Left forelimb (tissue), 1 donor: ENCODE measurements at places on chromosomes 5 and 9.

- DNase-seq, result no peak
Observed at GRCh38 chr5:65050826-65051498, 282.2 kb downstream of the CWC27 start.

DNA sequence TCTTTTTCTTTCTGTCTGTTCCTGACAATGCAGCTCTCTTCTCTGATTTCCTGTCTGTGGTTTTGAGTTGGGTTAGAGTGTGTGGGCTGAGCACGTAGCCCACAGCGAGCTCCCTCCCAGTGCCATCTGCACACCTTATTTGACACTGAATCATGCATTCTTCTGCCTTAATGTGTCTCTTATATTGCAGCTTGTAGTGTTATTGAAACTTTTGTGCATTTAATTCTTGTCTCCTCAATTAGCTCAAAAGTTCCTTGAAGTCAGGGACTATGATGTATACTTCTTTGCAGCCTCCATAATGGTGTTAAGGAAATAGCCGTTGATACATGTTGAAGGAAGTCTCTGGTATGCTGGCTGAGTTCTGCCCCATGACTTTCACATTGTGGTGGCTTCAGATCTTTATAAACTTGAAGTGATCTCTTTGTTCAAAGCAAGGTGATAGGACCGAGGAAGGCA is 576.2 kb upstream of the CLINT1 start:
- DNase-seq, result no peak

DNA sequence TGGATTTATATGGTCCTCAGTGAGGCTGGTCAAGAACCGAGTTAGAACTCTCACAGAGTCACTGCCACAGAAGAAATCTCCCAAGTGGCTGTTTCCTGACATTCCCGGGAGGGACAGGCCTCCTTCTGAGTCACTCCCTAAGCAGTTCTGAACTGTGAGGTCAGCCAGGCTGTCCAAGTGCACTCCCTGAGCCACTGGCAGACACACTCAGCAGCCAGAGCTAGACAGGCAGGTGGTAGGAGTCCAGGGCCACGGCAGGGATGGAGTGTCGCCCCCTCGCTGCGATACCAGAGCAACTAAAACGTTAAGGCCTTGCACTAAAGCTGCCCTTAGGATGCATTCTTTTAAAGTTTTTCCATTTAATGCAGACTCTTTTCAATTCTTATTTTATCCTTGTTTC is 3.4 kb downstream of the IL4 start:
- no peak for DNase-seq

DNA sequence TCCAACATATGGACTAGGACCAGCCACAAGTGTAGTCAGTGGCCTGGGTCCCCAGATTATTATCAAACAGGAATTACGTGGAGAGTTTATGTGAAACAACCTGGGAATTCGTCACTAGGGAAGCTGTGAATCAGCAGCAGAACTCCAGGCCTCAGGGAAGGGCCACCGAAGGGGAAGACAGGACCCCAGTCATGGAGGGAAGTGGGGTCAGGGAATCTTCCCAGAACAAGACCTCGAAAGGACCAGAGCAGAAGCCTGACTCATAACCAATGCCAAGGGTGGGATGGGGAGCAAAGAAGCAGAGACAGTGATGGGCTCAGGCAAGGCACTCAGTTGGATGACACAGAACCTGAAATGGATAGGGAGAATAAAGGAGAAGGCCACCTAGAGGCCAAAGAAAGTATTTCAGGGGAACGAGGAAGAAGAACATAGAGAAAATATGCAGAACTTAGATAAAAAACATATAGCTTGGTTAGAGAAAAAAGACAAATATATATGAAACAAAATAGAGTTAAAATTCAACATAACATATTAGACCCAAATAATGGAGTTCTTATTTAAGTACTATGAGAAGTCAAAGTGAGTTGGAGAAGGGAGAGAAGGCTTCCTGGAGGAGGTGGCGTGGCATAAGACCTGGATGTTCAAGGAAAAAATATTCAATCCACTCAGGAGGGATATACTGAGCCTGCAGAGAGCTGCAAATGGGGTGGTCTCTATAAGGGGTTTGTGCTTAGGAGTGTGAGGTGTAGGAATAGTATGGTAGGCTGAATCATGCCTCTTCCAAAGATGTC is 66.7 kb upstream of the CAST start:
- no peak for DNase-seq

GRCh38 chr5:30781643-30782042 is 411.8 kb upstream of the CDH6 start:
- no peak for DNase-seq

GRCh38 chr9:132235894-132236661 is 74.2 kb downstream of the NTNG2 start:
- no peak for DNase-seq

DNA sequence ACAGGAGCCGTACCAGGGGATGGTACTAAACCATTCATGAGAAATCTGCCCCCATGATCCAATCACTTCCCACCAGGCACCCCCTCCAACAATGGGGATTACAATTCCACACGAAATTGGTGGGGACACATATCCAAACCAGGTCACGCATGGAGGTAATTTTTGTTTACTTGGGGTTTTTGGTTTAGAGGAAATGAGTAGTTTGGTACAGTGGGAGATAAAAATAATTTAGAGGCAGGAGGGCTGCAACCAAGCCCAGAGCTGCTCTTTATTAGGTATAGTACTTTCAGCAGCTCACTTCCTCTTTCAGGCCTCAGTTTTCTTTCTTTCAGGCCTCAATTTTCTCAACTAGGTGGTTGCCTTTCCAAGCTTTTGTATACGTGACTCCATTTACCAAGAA is 23.2 kb downstream of the PRUNE2 start:
- DNase-seq, result no peak

DNA sequence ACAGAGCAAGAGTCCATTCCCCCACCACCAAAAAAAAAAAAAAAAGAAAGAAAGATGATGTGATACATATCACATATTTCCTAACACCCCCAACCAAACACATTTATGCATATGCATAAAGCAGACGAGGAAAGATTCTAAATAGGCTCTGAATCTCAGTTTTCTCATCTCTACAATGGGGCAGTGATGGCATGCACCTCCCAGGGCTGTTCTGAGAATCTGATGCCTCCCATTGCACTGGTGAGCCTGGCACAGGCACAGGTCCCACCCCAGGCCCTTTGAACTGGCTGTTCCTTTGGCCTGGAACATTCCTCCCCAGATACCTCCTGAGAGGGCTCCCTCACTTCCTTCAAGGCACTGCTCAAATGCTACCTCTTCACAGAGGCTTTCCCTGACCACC is 116.5 kb downstream of the C9orf50 start:
- no peak for DNase-seq

- peak; percentile 73 for DNase-seq
Observed at GRCh38 chr9:125747765-125748445, 732 bp downstream of the PBX3 start.

DNA sequence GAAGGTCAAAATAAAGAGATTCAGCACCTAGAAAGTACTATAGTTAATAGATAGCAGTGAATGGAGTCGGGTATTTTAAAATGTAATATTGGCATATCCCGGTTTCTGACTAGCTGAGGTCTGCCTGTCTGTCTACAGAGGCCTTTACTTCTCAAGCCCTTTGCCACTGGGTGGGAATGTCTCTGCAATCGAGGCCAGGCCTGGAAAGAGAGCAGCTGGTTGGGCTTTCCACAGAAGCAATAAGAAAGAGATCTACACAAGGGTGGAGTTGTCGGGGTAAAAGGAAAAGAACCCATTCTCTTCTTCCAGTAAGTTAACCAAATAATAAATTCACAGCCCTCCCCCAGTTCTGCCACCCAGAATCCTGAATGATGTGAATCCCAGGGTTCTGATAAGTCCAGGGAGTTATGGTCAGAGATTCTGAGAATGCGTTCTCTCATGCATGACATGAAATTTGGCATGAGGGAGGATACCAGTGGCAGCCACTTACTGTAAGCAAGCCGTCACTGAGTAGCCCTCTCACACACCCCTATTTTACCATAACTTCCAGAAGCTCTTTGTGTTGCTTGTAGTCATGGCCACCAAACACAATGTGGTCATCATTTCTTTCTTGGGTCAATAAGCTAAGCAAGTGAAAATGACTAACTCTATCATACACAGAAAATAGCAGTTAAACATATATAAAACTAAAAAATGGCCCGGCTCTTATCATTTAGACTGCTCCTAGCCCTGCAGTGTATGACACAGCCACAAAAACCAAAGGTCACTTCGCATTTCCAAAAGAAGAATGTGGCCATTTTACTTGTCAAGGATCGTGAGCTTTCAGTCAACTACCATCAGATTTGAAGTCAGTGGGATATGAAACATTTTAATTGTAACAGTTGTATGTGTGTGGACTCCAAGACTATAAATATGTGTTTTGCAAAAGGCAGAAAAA is 185.0 kb downstream of the GLIS3 start:
- DNase-seq, result no peak

GRCh38 chr5:178078197-178079010 is 34.9 kb upstream of the N4BP3 start:
- no peak for DNase-seq

DNA sequence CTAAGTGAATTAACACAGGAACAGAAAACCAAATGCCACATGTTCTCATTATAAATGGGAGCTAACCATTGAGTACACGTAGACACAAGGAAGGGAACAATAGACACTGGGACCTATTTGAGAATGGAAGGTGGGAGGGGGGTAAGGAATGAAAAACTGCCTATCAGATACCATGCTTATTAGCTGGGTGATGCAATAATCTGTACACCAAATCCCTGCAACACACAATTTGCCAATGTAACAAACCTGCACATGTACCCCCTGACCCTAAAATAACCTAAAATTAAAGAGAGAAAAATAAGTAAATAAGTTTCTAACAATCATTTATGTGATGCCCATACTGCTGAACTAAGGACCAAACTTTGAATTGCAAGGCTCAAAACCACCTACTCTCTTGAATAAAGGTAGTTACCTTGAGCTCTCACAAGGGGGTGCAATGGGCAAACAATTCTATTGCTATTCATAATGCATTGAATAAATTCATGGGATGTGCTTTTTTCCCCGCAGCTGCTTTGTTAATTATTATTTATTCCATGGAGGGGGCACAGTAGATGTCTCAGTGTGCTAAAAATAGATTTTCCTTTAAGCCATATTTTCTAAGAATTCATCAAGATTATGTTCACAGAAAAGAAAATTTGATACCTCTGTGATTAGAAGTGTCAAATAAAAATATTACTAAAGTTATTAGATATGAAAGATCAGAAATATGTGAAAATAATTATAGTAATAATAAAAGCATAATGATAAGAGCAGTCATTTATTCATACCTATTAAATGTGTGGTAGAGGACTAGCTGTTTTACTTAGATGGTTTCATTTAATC is 76.2 kb upstream of the PTPN3 start:
- DNase-seq, result no peak

- DNase-seq, result no peak
Observed at GRCh38 chr5:53368516-53368915, 111.9 kb upstream of the FST start.

- no peak for DNase-seq
Observed at GRCh38 chr5:116216246-116216645, 131.4 kb downstream of the COMMD10 start.

GRCh38 chr5:1750469-1750868 is 49.2 kb downstream of the MRPL36 start:
- DNase-seq, result peak; percentile 42

GRCh38 chr5:173859408-173860159 is 28.6 kb upstream of the CPEB4 start:
- peak; percentile 6 for DNase-seq

DNA sequence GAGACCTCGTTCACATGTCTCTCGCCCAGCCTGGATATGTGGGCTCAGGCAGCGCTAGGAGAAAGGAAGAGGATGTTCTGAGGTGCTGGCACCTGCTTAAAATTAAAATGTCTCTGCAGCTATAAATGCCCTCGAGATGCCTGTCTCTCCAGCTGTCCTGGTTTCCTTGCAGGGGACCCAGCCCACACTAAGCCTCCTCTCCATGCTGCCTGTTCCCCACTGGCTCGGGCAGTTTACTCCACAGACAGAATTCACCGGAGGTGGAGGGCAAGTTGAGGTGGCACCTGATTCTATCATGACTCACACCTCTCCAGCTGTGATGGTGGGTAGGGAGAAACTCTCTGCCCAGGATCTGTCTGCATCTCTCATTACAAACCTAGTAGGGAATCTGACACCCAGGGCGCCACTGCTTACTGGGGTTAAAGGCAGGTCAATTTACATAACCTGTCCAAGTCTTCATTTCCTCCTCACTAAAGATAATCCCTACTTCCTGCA is 420.9 kb downstream of the SPOCK1 start:
- DNase-seq, result no peak

GRCh38 chr5:26432386-26432785 is 606.0 kb downstream of the CDH9 start:
- DNase-seq, result no peak

GRCh38 chr5:32506201-32506661 is 61.7 kb upstream of the ZFR start:
- DNase-seq, result peak; percentile 74

GRCh38 chr9:37405350-37405749 is 17.1 kb upstream of the GRHPR start:
- no peak for DNase-seq

- DNase-seq, result no peak
Observed at GRCh38 chr5:91898019-91898418, 514.9 kb upstream of the ARRDC3 start.

DNA sequence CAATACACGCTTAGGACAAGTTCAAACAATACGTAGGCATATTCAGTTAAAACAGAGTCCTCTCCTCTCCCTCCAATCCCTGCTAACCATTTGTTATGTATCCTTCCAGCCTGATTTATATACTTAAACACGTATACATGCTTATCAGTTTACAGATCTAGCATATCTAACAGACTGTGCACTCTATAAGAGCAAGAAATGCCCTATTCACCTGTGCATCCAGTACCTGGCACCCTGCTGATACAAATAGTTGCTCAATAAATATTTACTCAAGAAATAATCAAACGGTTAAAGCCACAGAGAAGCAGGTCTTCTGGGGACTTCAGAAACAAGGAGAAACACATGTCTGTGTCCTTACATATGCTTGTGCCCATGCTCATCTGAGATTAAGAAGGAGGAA is 55.9 kb downstream of the MLLT3 start:
- no peak for DNase-seq

- DNase-seq, result no peak
Observed at GRCh38 chr9:104863180-104863883, 64.6 kb downstream of the ABCA1 start.

DNA sequence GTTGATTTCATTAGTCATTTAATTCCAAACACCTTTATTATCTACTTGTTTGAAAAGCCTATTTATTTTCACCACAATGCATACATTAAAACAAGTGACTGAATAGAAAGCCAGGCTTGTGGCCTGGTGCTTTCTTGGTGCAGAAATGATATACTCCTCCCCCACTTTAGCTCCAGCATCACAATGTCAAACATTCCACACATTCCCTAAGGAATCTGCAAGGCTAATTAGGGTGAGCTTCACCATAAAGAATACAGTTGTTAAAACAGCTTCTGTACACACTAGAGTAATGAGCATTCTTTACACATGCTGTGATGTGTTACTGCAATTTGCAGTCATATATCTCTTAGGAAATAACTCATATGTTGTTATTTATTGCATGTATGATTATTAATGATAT is 705.7 kb downstream of the CETN3 start:
- no peak for DNase-seq

DNA sequence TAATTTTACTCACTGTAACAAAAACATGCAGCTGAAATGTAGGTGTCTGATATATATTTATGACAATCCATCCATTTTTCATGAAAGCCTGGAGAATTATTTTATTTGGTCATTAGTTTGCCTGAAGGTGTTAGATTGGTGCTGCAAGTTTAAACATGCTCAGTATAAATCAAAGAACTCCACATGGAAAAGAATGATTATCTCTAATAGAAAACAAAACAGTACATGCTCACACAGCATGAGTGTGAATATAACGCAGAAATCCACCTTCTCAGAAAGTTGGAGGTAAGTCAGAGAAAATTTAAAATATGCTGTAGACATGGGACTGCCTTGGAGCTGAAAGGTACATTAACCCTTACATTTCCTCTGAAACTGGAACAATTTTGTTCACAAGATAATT is 165.5 kb upstream of the RGS7BP start:
- DNase-seq, result no peak
